ENCODE measurements at places on chromosomes 3 and 15.

DNA sequence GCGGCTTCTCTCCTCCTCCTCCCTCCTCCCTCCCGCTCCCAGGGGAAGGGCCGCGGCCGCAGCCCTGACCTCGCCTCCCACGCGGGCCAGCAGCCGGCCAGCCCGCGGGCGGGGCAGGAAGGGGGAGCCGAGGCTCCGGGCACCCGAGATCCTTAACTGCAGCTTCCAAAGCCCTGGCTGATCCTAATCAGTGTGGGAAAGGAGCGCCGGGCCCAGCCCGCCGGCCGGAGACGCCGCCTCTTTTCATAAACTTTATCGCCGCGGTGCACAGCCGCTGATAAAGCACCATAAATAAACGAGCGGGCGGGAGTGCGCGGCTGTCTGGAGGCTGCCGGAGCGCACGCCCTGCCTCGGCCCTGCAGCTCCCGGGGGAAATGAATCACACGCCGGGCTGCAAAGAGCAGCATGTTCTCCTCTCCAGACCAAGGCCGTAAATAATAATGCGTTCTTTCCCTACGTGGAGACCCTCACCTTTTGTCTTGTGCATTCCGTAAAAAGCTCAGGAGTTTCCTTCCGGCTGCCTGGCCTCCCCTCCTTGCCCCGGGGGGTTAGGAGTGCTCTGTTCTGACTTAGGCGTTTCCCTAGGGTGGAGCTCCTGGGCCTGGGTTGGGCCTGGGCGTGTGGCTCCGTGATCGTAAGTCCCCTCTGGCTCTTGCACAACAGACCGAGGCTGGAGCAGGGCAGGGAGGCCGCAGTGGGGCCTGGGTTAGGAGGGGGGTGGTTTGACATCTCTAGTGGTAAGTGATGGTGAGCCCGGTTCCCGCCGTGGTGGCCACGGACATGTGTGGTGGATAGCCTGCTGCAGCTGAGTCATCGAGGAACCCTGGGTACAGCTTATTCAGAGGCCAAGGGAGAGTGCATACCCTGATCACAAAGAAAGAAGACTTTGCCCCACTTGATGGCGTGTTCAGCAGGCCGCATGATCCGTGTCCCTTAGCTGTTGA lies 132.6 kb upstream of the HES1 start:
- DNase-seq: peak; percentile 95

DNA sequence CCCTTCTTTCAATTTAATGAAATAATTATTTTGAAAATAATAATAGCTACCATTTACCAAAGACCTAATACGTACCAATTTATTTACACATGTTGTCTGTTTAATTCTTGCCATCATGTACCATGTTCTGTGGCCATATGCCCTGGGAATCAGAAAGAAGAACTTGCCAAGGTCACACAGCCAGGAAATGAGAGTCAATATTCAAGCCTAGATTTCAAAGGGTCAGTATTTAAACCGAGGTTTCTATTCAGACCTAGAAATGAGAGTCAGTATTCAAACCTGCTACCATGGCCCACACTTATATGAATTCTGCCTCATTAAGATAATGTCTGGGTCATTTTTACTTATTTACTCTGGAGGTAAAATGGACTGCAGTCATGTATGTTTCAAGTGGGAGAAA lies 103.6 kb upstream of the TBL1XR1 start:
- DNase-seq: no peak

- DNase-seq: no peak
Measured at GRCh38 chr15:53354874-53355273, 404.6 kb downstream of the WDR72 start.

- no peak for DNase-seq
Measured at GRCh38 chr3:9869955-9870354, 10.1 kb downstream of the CIDEC start.

Data from aorta (tissue), 5 donors.